ENCODE measurements at places on chromosomes 1 and 21.

GRCh38 chr1:154996966-154997701, 3.7 kb downstream of the LENEP start:
- peaks cover 25% of the 10 kb centered on the region for H3K4me1 ChIP-seq
- no peaks in the 10 kb centered on the region for H3K36me3 ChIP-seq
- no peak overlapping the region for H3K27ac ChIP-seq
- DNase-seq, result no peak
- no peaks in the 10 kb centered on the region for H3K27me3 ChIP-seq

DNA sequence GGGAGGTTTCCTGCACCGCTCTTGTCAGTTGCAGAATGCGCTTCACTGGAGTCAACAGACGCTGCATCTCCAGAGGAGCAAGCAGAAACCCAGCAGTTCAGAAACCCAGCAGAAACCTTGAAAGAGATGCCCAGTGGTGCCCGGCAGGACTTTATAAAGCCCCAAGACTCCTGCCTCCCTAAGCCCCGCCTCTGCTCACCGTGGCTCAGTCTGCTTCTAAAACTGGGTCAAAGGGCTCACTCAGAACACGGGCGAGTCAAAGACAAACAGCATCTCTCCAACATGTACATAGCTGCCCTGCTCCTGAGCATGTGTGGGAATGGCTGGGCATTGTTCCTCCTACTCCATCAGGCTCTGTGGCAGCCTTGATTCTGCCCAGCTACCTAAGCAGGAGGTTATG, at the start of gene HMGCS2:
Gene HMGCS2 (minus strand): TSS at position 128 of the 400 bp plus-strand sequence. CDS start 61 bp downstream, at position 67.
- peaks cover 9% of the 10 kb centered on the region for H3K4me1 ChIP-seq
- DNase-seq, result no peak
- H3K36me3 ChIP-seq, result no peaks in the 10 kb centered on the region
- no peak within 1 kb of the TSS for H3K27ac ChIP-seq

GRCh38 chr1:96804648-96805047, 83.1 kb downstream of the PTBP2 start:
- H3K4me3 ChIP-seq, result no peak overlapping the region
- no peaks in the 10 kb centered on the region for H3K27me3 ChIP-seq
- H3K27ac ChIP-seq, result no peak overlapping the region
- peaks cover 9% of the 10 kb centered on the region for H3K4me1 ChIP-seq

DNA sequence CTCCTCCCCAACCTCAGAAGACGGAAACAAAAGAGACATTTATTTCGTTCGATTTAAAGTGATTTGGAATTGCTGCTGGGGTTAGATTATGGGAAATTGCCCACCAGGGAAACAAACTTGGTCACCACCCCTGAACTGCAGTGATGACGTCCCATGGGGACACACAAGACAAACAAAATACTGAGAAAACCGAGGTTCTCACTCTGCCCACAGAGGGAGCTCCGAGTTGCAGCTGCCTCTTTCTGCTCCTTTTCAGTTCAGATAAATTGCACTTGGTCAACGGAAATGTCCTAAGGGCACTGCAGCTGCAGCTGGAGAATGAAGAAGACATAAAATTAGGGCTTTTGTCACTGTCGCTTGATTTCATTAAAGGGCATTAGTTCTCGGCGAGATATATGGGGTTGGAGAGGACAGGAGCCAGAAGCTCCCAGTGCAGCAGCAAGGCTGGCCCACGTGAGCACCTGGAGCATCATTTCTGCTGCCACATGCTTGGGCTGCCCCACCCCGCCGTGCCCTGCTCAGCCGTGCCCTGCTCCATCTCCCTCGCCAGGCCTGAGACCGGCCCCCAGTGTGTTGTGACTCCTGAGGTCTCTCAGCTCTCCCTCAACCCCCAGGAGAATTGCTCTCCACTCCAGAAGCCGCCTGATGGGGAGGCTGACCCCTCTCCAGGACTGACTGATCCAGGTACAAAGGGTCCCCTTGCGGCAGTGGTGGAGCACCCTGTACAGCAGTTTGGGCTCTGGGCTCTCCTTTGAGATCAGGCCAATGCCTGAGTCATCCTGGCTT, 231.7 kb upstream of the AJAP1 start:
- no peaks in the 10 kb centered on the region for H3K27me3 ChIP-seq
- no peaks in the 10 kb centered on the region for H3K4me1 ChIP-seq
- no peak overlapping the region for H3K4me3 ChIP-seq

GRCh38 chr1:39275836-39276507, 71.5 kb downstream of the MACF1 start:
- no peak for DNase-seq
- H3K4me1 ChIP-seq, result peaks cover 76% of the 10 kb centered on the region
- peak overlapping the region; percentile 55 for H3K27ac ChIP-seq
- no peaks in the 10 kb centered on the region for H3K27me3 ChIP-seq
- H3K4me3 ChIP-seq, result no peak overlapping the region
- H3K36me3 ChIP-seq, result no peaks in the 10 kb centered on the region

DNA sequence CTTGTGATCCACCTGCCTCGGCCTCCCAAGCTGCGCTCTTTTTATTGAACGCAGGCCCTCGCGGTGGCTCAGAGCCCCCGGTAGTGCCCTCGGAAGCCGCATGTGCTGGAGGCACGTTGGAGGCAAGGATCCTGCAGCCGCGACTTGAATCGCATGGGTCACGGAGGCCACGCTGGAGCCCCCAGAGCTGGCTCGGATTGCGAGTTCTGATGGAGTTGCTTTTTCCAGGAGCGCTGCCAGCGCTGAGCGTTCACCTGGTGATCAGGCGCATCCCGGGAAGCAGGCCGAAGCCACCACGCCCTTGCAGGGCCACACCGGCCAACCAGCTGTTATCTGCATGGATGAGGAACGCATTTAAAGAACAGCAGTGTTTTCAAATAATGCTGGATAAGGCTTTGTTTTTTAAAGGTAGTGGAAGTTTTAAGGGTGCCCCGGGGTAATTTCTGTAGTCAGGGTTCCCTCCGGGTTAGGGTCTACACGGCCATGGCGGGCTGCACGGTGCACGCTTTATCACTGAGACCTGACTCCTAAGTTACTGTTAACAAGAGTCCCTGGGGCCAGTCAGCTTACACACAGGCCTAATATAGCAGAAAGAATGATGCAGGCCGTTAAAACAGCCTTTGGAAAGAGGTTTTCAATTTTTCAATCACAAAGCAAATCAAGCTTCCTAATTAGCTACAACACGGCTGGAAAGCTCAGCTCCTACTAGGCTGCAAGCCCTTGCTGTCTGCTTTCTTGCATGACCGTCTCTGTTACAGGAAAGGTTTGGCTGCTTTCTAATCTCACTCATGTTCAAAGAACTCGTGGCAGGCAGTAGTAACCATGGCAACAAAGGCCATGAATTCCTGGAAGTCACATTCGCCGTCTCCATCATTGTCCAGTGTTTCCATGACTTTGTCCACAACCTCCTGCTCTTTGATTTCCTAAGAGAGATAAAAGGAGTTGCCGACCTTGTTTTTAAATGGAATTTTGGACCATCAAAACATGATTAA, 6.0 kb downstream of the S100B start:
- H3K4me3 ChIP-seq, result no peak overlapping the region
- no peaks in the 10 kb centered on the region for H3K36me3 ChIP-seq
- peaks cover 6% of the 10 kb centered on the region for H3K4me1 ChIP-seq
- no peak overlapping the region for H3K27ac ChIP-seq
- no peak for DNase-seq
- no peaks in the 10 kb centered on the region for H3K27me3 ChIP-seq

DNA sequence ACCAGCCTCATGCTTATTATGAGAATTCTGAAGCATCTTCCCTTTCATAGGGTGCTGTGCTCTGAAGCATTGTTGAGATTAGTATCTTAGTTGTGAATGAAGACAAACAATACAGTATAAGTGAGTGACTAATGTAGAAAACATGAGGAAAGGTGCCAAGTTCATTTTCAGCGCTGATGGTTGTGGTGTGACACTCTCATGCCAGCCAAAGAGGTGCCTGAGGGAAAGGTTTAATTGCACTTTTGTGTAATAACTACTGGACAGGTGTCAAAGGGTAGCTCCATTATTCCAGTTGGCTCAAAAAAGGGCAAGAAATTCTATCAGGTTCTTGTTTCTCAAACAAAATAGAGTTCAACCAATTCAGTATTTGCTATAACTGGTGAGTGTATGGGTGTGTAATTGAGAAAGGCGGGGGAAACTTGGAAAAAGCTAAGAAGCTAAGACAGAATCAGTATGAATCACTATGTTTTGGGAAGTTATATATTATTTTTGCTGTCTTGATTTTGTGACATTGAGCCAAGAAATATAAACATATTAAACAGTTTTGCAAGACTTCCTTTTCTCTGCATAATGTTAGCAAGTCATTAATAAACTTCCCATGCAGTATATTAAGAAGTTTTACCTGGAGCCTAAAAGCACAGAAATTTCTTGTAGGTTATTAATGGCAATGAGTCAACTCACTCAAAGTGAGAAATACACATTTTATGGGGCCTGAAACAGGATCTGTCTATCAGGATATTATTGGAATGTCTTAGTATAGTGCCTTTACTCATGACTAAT, 31.8 kb downstream of the KCNK2 start:
- no peak for DNase-seq
- H3K27ac ChIP-seq, result no peak overlapping the region
- H3K4me3 ChIP-seq, result no peak overlapping the region
- no peaks in the 10 kb centered on the region for H3K4me1 ChIP-seq
- no peaks in the 10 kb centered on the region for H3K27me3 ChIP-seq
- no peaks in the 10 kb centered on the region for H3K36me3 ChIP-seq

- H3K4me3 ChIP-seq, result peak overlapping the region; percentile 16
- no peak overlapping the region for H3K27ac ChIP-seq
- H3K27me3 ChIP-seq, result no peaks in the 10 kb centered on the region
- H3K36me3 ChIP-seq, result no peaks in the 10 kb centered on the region
Observed at GRCh38 chr1:217134857-217135568, 411.8 kb upstream of the ESRRG start.

GRCh38 chr1:106787520-106787919, 269.0 kb upstream of the PRMT6 start:
- no peaks in the 10 kb centered on the region for H3K36me3 ChIP-seq
- no peak for DNase-seq
- no peak overlapping the region for H3K27ac ChIP-seq

GRCh38 chr1:169999331-169999741, 75.2 kb downstream of the KIFAP3 start:
- peaks cover 29% of the 10 kb centered on the region for H3K4me1 ChIP-seq
- no peaks in the 10 kb centered on the region for H3K27me3 ChIP-seq
- DNase-seq, result no peak
- peaks cover 6% of the 10 kb centered on the region for H3K36me3 ChIP-seq
- H3K4me3 ChIP-seq, result no peak overlapping the region

DNA sequence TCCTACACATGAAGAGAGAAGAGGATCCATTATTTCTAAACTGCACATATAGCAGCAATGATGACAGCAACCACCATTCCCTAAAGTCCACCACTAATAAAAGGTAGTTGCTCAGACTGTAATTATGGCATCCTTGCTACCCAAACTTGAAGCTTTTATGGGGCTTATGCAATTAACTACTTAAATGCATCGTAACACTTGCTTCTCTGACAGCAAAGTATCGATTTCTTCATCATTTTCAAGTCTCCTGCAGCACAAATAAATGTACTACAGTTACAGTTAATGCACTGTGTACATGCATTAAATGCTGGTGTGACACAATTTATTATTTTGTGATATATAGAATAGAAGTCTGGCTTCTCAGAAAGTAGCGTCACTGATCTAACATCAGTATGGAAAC, 241.7 kb downstream of the USH2A start:
- no peaks in the 10 kb centered on the region for H3K27me3 ChIP-seq
- H3K4me1 ChIP-seq, result no peaks in the 10 kb centered on the region
- H3K36me3 ChIP-seq, result no peaks in the 10 kb centered on the region

GRCh38 chr1:85116856-85117255, 68.6 kb upstream of the MCOLN3 start:
- H3K4me1 ChIP-seq, result no peaks in the 10 kb centered on the region
- H3K4me3 ChIP-seq, result no peak overlapping the region
- H3K27me3 ChIP-seq, result no peaks in the 10 kb centered on the region
- no peak overlapping the region for H3K27ac ChIP-seq
- DNase-seq, result no peak
- no peaks in the 10 kb centered on the region for H3K36me3 ChIP-seq

DNA sequence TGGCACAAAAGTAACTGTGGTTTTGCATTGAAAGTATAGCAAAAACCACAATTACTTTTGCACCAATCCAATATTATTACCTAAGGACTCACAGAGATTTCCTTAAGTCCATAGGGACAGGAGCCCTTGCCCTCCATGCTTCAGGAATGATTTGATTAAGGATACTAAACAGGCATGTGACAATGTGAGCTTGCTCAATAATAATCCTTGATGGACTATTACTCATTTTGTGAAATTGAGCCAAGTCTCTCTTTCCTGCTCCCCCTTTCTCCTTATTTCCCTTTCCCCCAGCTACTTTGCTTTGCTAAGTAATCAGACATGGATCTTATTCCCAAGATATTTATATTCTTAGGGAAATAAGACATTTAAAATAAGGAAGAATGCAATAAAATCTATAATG, 21.6 kb upstream of the RGL1 start:
- DNase-seq, result no peak
- peaks cover 11% of the 10 kb centered on the region for H3K4me1 ChIP-seq
- H3K4me3 ChIP-seq, result no peak overlapping the region
- no peaks in the 10 kb centered on the region for H3K27me3 ChIP-seq

- H3K27ac ChIP-seq, result no peak overlapping the region
- H3K4me3 ChIP-seq, result no peak overlapping the region
- DNase-seq, result no peak
- peaks cover 36% of the 10 kb centered on the region for H3K36me3 ChIP-seq
Observed at GRCh38 chr1:170538687-170539086, 6.7 kb downstream of the GORAB start.

GRCh38 chr1:13950637-13951036, 250.6 kb downstream of the PRDM2 start:
- H3K27me3 ChIP-seq, result no peaks in the 10 kb centered on the region
- H3K36me3 ChIP-seq, result no peaks in the 10 kb centered on the region
- H3K4me1 ChIP-seq, result peaks cover 13% of the 10 kb centered on the region
- no peak overlapping the region for H3K4me3 ChIP-seq
- peak overlapping the region; percentile 83 for H3K27ac ChIP-seq

DNA sequence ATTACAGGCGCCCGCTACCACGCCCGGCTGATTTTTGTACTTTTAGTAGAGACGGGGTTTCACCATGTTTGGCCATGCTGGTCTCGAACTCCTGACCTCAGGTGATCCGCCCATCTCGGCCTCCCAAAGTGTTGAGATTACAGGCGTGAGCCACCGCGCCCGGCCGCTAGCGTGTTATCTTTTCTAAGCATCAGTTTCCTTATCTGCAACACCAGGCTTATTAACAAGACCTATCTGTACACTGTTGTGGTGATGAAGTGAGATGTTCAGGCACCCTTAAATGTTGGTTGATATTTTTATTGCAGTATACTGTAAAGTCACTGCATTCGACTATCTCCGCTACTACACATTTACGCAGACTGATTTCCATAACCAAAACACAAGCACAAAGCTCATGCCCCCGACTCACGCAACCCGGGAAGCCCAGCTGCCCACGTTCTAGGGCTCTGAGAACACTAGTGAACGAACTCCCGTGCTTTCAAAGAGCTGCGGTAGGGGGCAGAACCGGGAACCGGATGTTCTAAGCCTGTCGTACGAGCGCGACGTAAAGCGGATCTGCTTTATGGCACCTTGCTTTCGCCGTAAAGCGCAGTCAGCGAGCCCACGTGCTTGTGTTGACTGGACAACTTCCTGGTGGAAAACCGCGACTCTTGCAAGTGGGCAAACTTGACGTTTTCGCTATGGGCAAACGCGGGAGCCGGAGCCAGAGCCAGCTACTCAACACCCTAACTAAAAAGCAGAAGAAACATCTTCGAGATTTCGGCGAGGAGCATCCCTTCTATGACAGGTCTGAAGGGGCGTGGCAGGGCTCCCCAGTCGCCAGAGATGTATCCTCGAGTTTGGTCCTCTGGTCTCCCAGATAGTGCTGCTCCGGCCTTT, at the start of gene UTP25:
Gene UTP25 (plus strand): TSS at position 589 of the 879 bp plus-strand sequence. CDS start 92 bp downstream, at position 681.
- peaks cover 30% of the 10 kb centered on the region for H3K4me1 ChIP-seq
- H3K27ac ChIP-seq, result peak within 1 kb of the TSS; percentile 66
- peak; percentile 97 for DNase-seq
- peaks cover 18% of the 10 kb centered on the region for H3K36me3 ChIP-seq
- no peaks in the 10 kb centered on the region for H3K27me3 ChIP-seq
- peak within 1 kb of the TSS; percentile 84 for H3K4me3 ChIP-seq

GRCh38 chr1:3772715-3773571, at the start of gene SMIM1:
TSS of gene SMIM1 (plus strand) at chr1:3772749. CDS start at chr1:3775374, 2,625 bp downstream.
- H3K27me3 ChIP-seq, result no peaks in the 10 kb centered on the region
- no peaks in the 10 kb centered on the region for H3K36me3 ChIP-seq
- peak within 1 kb of the TSS; percentile 90 for H3K4me3 ChIP-seq
